Central memory CD4-positive, alpha-beta T cell (primary cell): ENCODE measurements at places on chromosomes 4 and X.

GRCh38 chrX:37993837-37994619, 12.3 kb upstream of the SYTL5 start:
- DNase-seq = peak; percentile 27

- no peak for DNase-seq
Observed at GRCh38 chrX:22300130-22300529, 27.4 kb downstream of the CBLL2 start.

GRCh38 chr4:133943081-133943480, 258.5 kb downstream of the PABPC4L start:
- no peak for DNase-seq

- DNase-seq = no peak
Observed at GRCh38 chr4:107689912-107690587, 30.0 kb downstream of the PAPSS1 start.

DNA sequence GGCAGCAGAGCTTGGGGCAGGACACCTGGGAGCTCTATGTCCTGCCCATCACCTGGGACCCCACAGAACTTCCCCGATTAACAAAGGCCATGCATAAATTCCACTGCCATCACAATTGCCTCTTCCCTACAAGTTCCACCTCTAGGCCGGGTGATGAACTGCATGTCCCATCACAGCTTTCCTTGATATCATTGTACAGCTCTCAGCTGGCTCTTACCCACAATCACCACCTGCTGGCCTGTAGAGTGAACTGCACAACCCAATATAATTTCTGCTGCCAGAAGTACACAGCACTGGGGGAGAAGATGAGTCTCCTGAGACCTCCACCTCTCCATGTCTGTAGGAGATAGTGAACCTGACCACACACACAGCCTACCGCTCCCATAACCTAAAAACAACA, 285.0 kb upstream of the AADAT start:
- DNase-seq = no peak

GRCh38 chrX:153580700-153581386, 18.1 kb downstream of the CCNQ start:
- DNase-seq = no peak

- DNase-seq = no peak
Observed at GRCh38 chrX:7086384-7086783, 61.1 kb upstream of the STS start.

GRCh38 chr4:98963538-98964433, 31.7 kb upstream of the METAP1 start:
- no peak for DNase-seq

- no peak for DNase-seq
Observed at GRCh38 chrX:12581546-12581945, 209.7 kb upstream of the PRPS2 start.

- DNase-seq = no peak
Observed at GRCh38 chr4:171203425-171203824, 609.8 kb upstream of the GALNTL6 start.

DNA sequence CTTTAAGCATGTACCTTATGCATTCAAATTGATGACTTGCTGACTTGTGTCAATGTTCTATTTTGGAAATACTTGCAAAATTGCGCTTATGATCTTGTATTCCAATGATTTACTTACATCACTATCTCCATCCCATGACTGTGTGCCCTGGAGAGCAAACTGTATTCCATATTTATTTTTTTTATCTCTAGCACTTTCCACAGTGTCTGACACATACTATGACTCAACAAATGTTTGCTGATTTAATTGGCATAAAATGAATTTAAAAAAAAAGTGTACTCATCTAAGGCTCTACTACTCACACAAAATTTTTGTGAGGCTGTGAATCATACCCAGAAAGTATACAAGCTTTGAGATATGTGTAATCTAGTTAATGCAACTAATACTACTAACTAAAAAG, 1066.8 kb upstream of the ADGRL3 start:
- no peak for DNase-seq

- no peak for DNase-seq
Observed at GRCh38 chr4:152990471-152991131, 54.5 kb downstream of the FHDC1 start.

DNA sequence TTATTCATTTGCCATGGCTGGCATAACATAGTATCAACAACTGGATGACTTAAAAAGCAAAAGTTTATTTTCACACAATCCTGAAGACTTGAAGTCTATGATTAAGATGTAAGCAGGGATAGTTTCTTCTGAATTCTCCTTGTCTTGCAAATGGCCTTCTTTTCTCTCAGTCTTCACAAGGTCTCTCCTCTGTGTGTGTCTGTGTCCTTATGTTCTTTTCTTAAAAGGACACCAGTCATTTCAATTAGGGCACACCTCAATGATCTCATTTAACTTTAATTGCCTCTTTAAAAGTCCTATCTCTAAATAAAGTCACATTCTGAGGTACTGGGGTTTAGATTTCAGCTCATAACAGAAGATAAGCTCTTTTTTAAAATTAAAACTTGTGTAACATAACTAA, 399.7 kb downstream of the PABPC4L start:
- DNase-seq = no peak
